Left hindlimb (tissue), 1 donor: ENCODE measurements at places on chromosomes 13 and 19.

- DNase-seq, result no peak
These were observed 13.1 kb downstream of the MAST3 start for GRCh38 chr19:18110609-18111232.

- no peak for DNase-seq
These were observed 350.0 kb downstream of the DACH1 start for GRCh38 chr13:71517004-71517403.

DNA sequence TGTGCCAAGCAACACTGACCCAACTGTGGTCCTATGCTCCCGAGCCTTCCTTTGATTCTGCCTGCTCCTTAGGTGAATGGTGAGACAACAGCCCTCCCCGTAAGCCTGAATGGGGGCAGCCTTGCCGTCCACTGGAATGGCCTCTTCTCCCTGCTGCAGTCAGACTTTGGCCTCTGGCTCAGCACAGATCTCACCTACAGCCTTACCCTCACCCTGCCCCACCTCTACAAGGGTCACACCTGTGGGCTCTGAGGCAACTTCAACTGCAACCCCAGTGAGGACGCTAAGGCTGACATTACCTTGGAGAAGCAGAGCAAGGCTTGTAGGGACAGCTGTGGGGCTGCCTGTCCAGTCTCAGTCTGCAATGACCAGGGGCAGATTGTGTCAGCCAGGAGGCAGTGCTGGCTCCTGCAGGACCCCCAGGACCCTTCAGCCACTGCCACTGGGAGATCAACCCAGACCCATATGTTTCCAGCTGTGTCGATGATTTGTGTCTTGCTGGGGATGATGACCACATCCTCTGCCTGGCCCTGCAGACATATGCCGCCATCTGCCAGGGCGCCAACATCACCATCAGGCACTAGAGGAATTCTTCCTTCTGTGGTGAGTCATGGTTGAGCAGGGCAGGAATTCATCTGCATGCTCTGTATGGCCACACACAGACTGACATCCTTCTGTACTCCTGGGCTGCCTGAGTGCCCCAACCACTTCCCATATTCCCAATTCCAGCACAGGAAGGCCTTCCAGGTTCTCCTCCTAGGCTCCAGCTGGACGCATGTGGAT is 27.3 kb upstream of the FXYD3 start:
- DNase-seq, result no peak

GRCh38 chr19:5179256-5179655 is 161.4 kb downstream of the PTPRS start:
- no peak for DNase-seq

- DNase-seq, result no peak
These were observed 127.9 kb upstream of the GJB6 start for GRCh38 chr13:20360041-20360491.

- no peak for DNase-seq
These were observed 76.8 kb downstream of the NUFIP1 start for GRCh38 chr13:44912278-44913016.

- DNase-seq, result no peak
These were observed 169.1 kb downstream of the SHISA2 start for GRCh38 chr13:25882466-25883357.

DNA sequence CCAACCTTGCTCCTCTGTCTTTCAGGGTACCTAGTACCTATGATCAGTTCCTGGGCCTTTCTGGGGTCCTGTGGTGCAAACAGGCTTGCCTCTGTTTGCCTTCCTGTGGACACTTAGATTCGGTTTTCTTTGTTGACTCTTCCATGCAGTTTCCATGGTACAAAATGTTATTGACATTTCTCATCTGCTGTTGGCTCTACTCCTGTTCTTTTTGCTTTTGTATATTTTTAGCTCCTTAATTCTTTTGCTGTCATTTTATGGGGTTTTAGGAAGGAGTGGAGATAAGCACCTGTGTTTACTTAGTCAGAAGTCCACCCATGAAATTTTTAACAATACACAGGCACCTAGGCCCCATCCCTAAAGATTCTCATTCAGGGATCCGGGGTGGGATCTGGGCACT is 20.5 kb upstream of the CNMD start:
- DNase-seq, result no peak

GRCh38 chr13:110462091-110462490 is 99.4 kb downstream of the RAB20 start:
- DNase-seq, result no peak

DNA sequence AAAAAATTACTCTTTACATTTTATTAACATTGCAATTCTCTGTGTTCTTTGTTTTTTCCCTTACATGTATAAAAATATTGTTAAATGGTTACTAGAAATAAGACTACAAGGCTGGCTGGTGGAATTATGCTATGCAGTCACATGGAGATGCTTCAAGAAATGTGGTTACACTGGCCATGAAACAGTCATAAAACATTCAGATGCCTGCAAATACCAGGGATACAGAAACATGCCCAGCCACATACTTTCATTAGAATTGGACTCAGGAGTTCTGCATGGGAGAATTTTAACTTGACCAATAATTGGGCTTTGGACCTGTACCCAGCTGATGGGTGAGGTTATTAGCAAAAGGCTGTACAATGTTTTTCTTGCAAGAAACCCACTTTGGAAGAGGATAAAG is 1407.7 kb upstream of the SLC10A2 start:
- no peak for DNase-seq

DNA sequence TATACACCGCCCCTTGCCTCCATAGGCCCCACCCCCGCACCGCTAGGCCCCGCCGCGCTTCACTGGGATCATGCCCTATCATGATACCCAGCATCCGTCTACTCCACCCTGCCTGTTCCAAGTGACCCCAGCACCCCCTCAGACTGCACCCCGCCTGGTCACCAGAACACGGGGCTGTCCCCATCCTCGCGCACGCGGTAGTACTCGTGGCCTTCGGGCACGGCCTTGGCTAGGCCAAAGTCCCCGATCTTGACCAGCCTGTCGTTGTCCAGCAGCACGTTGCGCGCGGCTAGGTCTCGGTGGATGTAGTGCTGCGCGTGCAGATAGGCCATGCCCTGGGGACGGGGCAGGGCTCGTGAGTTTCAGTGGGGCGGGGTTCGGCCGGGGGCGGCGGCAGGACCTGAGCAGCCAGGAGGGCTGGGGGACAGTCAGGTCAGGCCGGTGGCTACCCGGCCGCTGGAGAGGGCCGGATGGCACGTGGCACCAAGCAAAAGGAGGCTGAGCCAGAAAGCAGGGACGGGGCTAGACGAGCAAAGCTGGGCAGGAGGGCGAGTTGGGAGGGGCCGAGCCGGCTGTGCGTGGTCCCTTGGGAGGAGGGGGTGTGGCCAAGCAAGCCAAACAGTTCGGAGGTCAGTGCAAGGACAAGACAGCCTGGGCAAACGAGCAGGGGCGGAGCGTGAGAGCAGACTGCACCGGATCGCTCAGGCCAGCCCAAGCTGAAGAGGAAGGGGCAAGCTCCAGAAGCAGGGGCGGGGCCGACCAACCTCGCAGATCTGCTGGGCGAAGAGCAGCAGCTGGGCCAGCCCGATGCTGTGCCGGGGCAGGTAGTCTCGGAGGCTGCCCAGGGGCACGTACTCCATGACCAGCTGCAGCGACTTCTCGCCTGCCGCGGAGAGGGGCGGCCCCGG is 13.6 kb upstream of the ICAM3 start:
- DNase-seq, result peak; percentile 71

DNA sequence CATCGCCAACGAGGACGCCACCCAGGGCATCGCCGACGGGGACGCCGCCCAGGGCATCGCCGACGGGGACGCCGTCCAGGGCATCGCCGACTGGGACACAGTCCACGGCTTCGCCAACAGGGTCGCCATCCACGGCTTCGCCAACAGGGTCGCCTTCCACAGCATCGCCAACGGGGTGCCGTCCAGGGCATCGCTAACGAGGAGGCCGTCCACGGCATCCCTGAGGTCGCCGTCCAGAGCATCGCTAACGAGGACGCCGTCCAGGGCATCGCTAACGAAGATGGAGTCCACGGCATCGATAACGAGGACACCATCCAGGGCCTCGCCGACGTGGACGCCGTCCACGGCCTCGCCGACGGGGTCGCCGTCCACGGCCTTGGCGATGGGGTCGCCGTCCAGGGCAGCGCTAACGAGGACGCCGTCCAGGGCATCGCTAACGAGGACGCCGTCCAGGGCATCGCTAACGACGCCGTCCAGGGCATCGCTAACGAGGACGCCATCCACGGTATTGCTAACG is 947.8 kb downstream of the TUBA3C start:
- DNase-seq, result no peak

DNA sequence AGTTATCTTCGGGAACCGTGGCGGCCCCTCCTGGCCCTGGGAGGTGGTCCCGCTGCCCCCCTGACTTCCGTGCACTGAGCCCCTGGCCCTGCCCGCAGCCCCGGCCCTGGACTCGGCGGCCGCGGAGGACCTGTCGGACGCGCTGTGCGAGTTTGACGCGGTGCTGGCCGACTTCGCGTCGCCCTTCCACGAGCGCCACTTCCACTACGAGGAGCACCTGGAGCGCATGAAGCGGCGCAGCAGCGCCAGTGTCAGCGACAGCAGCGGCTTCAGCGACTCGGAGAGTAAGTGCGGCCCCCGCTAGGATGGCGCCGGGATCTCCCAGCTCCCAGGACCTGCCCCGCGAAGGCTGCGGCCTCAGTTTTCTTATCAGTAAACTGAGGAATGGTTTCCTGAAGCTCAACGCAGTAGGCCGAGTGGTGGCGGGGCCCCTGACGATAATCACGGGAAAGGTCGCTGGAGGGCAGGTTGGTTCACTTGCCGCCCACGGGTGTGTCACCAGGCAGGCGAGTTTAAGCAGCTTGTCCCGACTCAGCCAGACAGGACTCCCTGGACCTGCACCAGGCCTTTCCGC is 924 bp downstream of the RGCC start:
- DNase-seq, result peak; percentile 53

DNA sequence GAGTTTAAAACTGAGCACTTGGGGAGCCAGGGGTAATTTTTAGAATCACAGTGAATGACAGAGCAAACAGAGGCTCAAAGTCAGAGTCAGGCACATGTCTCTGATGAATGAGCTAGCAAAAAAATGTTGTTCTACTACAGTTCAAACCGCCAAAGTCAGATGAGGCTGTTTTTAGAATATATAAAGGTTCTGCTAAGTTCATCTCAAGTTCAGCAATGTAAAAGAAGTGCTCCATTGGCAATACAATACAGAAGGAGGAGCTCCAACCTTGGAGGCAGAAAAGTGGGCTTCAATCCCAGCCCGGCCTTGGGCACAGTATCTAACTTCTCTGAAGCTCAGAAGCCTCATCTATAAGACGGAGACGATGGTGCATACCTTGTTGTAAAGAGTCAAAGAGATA is 70.1 kb upstream of the IPO5 start:
- no peak for DNase-seq

DNA sequence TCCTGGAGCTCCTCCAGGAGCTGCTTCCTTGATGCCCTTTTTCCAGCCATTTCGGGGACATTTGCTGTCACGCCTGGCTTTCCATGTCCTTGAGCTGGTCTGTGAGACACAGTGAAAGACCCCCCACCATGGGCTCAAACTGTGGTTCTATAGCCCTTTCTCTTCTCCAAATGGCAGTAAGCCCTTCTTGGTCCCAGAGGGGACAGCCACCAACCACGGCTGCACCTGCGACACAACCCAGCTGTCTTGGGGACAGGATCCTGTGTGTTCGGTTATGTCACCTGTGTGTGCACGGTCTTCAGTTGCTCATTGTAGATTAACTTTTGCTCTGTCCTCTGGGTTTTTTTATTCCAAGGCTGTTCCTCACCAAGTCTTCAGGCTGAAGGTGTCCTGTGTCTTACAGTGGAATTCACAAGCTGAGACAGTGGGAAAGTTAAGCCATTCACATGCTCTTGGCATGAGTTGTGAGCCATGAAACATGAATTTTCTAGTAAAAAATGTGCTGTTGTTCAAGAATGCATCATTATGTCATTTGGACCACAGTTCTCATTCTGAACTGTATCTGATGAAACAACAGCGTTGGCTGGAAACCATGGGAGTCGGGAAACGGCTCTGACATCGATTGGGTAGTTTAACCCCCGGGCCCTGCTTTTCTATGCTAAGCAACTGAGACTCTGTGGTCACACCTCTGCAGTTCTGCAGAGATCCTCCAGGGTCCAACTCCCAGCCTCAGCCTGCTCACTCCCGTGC is 129.5 kb upstream of the MCF2L start:
- DNase-seq, result no peak

GRCh38 chr13:99376924-99377323 is 69.7 kb upstream of the GPR183 start:
- no peak for DNase-seq

- no peak for DNase-seq
These were observed 142.0 kb downstream of the DLEU7 start for GRCh38 chr13:50701469-50701868.

DNA sequence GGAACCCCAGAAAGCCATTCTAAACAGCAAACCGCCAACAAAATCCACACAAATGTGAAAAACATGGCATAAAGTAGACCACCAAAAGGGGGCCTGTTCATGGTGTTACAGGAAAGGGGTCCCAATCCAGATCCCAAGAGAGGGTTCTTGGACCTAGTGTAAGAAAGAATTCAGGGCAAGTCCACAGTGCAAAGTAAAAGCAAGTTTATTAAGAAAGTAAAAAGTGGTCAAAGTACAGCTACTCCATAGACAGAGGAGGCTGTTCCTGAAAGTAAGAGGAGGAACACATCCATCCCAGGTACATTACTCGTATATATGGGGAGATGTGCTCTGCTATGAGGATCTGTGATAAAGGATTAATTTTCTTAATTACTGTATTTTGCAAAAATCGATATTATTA is 67.8 kb upstream of the SLC15A1 start:
- DNase-seq, result no peak

- no peak for DNase-seq
These were observed 1080.6 kb downstream of the PCDH17 start for GRCh38 chr13:58712191-58712590.

GRCh38 chr13:31477961-31478360 is 261.4 kb upstream of the RXFP2 start:
- DNase-seq, result no peak

DNA sequence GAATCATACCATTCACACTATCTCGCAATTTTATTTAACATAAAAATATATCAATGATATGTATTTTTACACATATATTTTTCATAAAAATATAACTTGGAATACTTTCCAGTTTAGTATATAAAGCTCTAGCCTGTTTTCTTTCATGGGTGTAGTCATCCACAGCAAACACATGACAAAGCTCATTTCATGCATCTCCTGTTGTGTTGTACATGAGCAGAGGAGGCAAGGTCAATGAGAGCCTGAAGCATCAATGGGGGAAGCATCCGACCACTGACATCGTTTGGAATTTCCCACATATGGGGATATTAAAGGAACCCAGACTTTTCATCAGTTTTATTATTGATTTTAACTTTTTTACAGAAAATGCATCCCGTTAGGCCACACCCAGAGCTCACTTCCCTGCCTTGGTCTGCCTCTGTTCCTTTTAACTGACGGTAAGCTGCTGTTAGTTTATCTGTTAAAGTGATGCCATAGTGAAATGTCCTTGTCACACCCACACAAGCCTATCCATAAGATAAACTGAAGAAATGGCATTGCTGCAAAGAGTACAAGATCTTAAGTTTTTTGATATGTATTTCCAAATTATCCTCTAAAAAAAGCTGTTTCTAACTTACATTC is 44.0 kb downstream of the MIPEP start:
- no peak for DNase-seq

GRCh38 chr13:99796175-99796819 is 175.3 kb downstream of the ZIC5 start:
- DNase-seq, result no peak

- peak; percentile 83 for DNase-seq
These were observed 5.9 kb upstream of the GDF15 start for GRCh38 chr19:18379803-18380747.

GRCh38 chr19:40588110-40588854 is 11.6 kb downstream of the SHKBP1 start:
- DNase-seq, result no peak
